ENCODE measurements at places on chromosomes 2 and 18.

DNA sequence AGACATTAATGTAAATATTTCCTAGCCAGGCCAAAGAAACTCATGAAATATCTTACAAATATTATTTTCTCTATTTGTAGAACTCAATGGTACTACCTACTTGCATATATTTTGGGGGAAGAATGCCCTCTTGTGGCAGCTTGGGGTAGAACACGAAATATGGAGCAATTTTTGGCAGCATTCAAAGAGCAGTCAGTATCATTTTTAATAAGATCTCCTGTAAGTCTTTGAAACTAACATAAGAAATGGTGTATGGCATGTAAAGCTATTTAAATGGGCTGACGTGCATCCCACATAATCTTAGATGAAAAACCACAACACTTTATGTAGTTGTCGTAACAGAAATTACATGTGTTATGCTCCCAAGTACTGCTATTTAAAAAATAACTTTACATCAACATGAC is 62.3 kb upstream of the CCDC195 start:
- peak; percentile 67 for ATAC-seq

GRCh38 chr18:70553936-70554260 is 265.1 kb downstream of the SOCS6 start:
- ATAC-seq: no peak

DNA sequence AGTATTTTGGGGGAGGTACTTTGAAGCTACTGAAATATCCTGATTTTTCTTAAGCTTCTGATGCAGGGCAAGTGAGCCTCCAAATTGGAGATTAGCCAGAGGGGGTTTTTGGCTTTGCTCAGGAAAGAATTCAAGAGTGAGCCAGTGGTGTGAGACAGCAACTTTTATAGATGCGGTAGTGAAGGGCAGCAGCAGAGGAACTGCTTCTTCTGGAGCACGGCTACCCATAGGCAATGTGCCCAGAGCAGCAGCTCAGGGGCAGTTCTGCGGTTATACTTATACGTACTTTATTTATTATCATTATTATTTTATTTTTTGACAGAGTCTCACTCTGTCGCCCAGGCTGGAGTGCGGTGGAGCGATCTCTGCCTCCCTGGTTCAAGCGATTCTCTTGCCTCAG is 19.8 kb upstream of the NT5DC4 start:
- no peak for ATAC-seq

DNA sequence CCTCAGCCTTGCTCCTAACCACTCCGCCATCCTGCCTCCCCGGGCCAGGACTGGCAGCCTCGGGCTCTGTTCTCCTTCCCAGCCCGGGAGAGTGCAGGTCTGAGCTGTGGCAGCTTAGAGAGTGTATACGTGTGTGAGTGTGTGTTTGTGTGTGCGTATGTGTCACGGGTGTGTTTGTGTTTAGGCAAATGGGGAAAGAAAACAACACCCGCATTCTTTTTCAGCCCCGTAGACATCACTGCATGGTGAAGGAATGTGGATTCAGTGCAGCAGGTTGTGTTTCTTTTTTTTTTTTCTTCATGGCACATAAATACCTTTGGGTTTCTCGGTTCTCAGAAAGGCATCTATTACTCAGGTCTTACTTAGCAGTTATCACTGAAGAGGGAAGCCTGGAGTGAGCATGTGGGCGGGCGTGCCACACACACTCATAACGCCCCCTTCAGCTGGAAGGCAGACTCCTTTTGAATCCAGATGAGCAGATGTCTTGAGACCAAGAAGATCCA is 44.2 kb downstream of the GLI2 start:
- no peak for ATAC-seq

DNA sequence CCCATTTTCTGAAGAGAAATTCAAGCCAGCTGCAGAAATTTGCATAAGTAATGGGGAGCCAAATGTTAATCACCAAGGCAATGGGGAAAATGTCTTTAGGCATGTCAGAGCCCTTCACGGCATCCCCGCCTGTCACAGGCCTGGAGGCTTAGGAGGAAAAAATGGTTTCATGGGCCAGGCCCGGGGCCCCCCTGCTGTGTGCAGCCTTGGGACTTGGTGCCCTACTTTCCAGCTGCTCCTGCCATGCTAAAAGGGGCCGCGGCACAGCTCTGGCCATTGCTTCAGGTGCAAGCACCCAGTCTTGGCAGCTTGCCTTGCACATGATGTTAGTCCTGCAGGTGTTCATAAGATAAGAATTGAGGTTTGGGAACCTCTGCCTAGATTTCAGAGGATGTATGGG is 1235.7 kb downstream of the DPP10 start:
- ATAC-seq: no peak

DNA sequence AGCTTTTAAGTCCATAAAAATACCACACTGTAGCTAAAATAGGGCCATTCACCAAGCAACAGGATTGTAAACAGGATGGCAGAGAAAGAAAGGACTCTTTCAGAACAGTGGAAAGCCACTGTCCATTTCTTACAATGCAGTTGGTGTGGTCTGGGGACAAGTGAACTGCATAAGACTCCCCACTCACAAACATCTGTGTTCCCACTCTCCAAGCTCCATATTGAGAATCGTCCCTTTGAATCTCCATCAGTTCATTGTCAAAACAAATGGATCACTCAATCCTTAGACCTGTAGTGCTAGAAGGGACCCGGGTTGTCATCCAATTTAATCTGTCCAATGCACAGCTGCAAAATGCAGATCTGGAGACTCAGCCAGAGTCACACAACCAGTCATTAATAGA is 347.4 kb upstream of the KLHL29 start:
- no peak for ATAC-seq

GRCh38 chr2:191222507-191222906 is 22.7 kb upstream of the MYO1B start:
- peak; percentile 64 for ATAC-seq

GRCh38 chr2:8743261-8743660 is 61.4 kb downstream of the ID2 start:
- ATAC-seq: no peak

GRCh38 chr18:34729740-34730355 is 19.8 kb downstream of the DTNA start:
- ATAC-seq: no peak

DNA sequence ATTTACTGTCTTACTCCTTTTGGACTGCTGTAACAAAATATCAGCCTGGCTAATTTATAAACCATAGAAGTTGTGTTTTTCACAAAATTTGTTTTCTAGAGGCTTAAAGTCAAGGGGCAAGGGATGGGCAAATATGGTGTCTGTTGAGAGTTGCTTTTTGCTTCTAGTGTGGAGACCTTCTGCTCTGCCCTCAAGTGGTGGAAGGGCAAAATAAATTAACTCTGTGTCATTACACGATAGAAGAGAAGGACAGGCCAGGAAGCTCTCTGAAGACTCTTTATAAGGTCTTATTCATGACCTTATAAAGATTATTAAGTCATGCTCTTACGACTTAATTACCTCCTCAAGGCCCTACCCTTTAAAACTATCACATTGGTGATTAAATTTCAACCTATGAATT is 181.2 kb upstream of the LRATD1 start:
- ATAC-seq: no peak

DNA sequence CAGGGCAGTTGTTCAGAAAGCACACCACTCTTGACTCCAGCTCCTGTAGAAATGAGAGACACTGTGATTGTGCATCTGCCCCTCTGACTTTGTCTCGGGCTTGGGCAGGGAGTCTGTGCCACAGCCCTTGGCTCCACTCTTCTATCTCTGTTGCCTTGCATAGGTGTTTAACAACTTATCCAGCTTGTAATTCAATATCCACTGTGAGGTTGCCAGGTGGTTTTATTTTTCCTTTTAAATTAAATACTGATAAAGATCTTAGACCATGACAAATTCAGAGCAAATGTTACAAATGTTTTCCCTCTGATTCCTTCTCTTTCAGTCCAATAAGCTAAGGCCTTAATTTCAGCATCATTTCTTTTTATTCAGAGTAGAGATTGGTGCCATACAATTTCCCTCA is 421.7 kb downstream of the STK39 start:
- ATAC-seq: no peak

GRCh38 chr2:43707255-43708015 is 31.2 kb upstream of the C1GALT1C1L start:
- no peak for ATAC-seq

DNA sequence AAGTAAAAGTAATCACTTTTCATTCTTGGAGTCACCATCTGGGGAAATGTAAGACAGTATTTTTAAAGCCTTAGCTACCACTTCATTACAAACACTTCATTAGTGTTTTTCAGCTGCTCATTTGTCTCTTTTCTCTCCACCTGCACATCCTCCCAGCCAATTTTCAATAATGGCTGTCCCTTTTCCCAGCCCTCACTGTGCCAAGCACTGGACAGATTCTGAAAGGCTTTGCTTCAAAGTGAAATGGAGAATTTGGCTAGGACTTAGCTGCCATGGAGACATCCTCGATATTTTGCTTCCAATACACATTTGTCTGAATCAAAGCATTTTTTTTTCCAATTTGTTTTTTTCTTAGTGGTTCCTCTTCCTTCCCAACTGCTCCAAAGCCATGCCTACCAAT is 272.4 kb upstream of the NRXN1 start:
- ATAC-seq: no peak

DNA sequence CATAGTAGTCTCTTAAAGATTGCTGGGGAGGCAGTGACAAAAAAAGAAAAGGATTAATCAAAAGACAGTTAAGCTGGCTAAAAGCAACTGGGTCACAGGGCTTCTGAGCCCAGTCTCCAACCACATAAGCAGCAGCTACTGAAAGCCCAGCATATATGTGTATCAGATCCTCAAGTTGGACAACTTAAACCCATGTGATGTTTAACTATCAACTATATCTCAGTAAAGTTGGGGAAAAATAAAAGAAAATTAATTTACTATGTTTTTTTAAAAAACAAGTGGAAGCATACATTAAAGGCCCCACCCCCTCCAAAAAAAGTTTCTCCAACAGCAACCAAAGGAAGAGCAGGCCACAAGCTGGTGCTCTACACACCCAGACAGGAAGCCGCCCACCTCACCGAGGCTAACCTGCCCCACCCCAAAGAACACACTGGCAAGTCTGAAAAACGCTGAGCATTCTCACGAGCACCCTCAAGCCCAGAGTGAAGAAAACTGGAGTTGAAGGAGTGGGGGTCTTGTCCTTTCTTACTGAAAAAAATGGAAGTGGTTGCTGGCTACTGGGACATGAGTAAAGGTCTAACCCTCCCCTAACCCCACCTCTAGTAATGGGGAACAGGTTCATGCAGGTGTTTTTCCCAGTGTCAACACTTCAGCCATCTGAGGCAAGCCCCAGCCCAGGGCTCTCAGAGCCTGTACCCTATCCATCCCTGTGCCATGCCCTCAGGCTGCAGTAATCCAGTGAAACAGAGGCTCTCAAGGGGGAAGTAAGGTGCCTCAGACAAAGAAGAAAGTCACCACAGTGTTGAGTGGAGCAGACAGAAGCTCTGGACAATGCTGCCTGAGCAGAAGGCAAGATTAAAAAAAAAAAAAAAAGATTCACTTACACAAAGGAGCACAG is 106.3 kb downstream of the GYPC start:
- ATAC-seq: no peak

GRCh38 chr2:37623971-37624900 is 47.2 kb downstream of the CDC42EP3 start:
- peak; percentile 82 for ATAC-seq

DNA sequence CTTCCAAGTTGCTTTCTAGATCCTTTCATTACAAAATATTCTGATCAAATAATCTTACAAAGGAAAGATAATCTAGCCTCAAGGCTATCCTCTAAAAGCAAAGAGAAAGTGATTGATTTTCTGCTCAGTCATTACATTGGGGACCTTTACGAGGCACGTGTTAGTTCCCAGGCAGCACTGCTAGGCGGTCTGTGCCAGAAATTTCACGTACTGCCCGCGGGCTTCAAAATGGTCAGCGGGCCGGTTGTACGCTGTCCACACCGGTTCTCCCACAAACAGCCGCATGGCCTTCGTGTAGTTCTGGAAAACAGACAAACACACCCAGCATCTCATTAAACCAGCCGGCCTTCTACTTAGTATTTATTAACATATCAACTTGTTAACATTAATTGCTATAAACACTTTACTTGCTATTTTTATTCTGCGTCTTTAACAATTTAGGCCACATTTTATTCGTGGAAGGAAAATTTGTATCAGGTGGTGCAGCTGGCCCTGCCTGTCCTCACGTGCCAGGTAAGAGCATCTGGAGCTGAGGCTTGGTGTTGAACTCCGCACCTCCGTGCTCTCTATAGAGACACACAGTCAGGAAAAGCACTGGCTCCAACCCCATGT is 20.4 kb downstream of the ADI1 start:
- no peak for ATAC-seq

DNA sequence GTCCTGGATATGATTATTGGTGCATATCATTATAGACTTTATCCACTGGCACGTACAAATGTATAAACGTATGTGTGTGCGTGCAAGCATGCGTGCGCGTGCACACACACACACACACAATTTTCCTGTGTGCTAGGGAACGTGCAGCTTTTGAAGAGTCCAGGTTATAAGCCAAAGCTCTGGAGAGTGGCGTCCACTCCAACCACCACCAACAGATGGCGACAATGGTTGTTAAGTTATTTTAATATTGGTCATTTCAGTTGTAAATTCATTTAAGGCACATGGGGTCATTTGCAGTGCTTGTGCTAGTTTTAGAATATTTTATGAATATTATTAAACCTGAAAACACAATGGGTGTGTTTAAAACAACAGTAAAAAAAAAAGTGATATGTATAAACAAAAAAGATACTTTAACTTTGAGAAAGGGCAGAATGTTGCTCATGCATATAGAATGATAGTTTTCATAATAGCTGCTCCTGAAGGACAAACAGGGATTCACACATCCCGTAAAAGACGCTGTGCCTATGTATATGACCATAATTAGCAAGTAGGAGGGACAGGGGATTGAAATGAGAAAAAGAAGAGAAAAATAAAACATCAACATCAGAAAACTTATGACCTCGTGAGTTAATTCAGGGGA is 124.2 kb upstream of the ITGB6 start:
- no peak for ATAC-seq

GRCh38 chr2:56222481-56222880 is 38.7 kb downstream of the CCDC85A start:
- ATAC-seq: no peak

DNA sequence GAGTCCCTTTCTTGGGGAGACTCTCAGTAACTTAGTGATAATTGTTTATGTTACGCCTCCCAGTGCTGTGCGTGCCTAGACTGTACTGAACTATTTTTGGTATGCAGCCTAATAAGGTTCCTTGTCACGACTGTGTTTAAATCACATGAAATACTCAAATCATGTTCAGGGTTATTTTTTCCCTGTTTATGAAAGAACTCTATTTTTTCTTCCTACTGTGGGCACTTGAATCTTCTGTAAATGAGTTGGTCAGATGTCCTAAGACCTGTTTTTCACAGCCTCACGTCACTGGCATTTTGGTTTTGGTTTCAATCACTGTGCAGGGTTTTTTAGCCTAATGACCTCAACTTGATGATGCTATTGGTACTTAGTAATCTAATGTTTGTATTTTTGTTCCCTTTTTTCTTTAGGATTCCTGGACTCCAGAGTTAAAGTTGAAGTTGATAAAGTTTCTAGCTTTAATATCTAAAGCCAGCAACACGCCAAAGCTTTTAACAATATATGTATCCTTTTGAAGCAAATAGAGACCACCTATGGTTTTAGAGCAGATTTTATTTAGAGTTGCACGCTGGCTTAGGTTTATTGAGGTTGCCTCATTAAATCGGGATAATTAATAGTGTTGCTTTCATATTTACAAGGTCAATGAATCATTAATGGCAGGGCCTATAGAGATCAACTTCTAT is 24.0 kb downstream of the ARMC9 start:
- ATAC-seq: peak; percentile 72

Measured in stimulated activated memory B cell treated with anti-CD40 and anti-IgM and Interleukin-4, amounts not matched to agents 10 μg/mL and 1 μg/mL and 100 μg/mL, for 72 hours (primary cell).